ENCODE measurements at places on chromosomes 11 and 22.

DNA sequence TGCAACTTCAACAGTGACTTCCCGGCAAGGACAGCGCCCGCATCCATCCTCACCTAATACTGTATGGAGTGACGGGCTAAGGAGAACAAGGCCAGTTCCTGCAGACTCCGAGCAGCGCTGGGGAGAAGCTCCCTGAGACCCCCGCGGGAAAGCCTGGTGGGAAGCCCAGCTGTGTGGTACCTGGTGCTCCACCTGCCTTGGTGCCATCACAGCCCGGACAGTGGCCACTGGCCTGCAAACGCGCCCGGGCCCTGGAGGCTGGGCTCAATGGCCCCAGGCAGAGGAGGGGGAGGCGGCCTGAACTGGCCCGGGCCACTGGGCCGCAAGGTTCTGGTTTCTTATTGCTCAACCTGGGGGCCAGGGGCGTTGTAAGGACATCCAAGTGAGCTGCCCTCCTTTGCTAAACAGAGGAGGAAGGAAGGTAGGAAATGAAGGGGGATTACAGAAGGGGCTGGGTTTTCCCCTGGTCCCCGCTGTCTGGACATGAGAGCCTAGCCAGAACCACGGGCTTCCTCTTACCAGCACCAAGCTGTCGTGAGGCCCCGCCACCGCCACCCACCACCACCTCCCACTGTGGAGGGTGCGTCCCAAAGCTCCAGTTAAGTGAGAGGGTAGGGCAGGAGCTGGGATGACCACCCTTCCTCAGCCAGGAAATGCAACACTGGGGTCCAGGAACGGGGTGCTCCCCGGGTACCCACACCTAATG, 8.5 kb upstream of the CDC42BPG start:
- DNase-seq = no peak

- no peak for DNase-seq
Measured at GRCh38 chr22:48891688-48892577, 935.7 kb downstream of the BRD1 start.

DNA sequence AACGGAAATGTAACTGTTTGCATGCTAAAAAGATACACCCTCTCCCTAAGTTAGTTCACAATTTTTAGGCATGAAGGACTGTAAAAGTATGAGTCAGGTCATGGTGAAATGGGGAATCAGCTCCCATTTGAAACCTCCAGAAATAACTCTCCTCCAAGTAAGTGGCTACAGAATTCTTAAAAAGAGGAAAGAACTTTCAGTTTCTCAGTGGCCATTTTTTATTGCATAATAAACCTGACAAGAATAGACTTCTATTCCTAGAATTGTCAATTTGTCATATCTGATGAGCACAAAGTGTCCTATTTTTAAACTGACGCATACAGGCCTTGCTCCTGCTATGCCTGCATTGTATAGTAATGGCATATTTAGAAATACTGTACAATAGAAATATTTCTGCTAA, 612.2 kb downstream of the CNTN5 start:
- no peak for DNase-seq

- DNase-seq = no peak
Measured at GRCh38 chr11:102955624-102956023, at the start of gene MMP13. MMP13 (minus strand) TSS chr11:102955732; CDS start chr11:102955705, 27 bp downstream.

DNA sequence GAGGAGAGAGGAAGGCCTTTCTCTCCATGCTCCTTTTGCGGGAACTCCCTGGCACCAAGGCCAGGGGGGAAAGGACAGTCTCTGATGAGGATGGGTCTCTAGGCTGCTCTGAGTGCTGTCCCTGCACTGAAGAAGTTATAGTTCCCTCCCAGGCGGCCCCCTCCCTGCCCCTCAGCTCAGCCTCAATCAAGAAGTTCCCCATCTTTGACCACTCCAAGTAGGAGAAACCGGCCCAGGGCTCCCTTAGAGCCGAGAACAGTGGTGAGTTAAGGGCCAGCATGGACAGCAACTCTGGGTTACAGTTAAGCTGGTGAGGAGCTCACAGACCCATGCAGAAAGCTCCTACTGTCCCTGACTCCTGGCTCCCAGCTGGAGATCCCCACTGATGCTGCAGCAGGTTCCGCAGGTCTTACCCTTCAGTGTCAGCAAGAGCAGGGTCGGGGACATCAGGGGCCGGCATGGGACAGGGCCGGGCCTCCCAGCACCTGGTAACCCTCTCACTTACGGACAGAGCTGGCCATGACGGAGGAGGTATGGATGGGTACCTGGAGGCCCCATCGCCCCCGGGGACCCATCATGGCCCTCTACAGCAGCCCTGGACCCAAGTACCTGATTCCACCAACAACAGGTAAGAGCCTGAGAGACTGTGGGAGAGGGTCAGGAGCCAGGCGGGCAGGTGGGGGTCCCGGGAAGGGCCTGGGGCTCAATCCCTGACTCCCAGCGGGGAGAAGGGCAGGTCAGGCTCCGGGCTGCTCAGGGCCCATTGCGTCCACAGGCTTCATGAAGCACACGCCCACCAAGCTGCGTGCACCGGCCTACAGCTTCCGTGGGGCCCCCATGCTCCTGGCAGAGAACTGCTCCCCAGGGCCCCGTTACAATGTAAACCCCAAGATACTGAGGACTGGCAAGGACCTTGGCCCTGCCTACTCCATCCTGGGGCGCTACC, 4.2 kb downstream of the SCGB1C1 start:
- no peak for DNase-seq
